ENCODE measurements at places on chromosomes 3 and 15.

DNA sequence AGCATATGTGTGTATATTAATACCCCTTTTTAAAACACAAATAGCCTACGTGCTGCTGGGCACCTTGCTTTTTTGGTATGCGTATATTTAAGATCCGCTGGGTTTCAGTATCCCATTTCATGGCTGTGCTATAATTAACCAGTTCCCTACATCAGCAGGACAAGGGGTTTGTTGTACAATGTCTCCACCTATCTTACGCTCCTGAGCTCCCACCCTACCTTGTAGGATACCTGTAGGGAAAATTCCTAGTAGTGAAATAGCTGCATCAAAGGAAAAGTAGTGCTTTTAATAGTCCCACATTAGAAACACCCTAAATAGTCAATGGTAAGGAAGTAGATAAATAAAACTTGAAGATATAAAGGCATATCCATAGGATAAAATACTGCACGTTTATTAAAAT lies 1.4 kb downstream of the MAP6D1 start:
- DNase-seq, result no peak

DNA sequence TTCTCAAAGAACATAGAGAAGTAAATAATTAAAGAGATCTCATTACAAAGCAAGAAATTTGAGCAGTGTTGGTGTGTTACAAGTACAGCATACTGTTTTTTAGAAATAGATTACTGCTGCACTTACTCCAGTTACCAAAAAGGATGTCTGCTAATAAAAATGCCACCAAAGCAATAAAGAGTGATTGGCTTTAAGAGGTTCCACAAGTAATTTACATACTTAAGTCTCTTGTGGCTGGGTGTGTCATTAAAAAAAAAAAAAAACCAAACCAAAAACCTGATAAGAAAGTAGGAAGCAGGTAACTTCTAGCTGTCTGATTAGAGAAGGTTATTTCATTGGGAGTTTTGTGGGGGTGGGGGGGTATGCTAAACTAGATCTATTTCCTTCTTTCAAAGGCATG lies 15.2 kb downstream of the RAB11A start:
- peak; percentile 70 for DNase-seq

DNA sequence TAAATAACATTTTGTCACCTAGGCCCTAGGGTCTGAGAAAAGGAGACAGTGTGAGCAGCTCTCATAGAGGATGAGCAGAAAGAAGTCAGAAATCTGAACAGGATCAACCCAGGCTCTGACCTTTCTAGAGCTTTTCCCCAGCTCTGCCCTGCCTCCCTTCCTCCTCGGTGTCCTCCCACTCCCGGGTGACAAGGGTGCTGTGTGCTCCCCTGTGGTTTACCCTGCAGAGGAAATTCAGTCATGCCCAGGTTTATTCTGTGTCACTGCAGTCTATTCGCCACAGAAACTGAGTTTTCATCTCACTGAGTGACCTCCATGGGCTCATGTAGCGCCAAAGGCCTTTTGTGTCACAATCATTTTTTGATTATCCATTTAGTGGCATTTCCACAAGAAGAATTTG lies 76.6 kb downstream of the IL12A start:
- no peak for DNase-seq

DNA sequence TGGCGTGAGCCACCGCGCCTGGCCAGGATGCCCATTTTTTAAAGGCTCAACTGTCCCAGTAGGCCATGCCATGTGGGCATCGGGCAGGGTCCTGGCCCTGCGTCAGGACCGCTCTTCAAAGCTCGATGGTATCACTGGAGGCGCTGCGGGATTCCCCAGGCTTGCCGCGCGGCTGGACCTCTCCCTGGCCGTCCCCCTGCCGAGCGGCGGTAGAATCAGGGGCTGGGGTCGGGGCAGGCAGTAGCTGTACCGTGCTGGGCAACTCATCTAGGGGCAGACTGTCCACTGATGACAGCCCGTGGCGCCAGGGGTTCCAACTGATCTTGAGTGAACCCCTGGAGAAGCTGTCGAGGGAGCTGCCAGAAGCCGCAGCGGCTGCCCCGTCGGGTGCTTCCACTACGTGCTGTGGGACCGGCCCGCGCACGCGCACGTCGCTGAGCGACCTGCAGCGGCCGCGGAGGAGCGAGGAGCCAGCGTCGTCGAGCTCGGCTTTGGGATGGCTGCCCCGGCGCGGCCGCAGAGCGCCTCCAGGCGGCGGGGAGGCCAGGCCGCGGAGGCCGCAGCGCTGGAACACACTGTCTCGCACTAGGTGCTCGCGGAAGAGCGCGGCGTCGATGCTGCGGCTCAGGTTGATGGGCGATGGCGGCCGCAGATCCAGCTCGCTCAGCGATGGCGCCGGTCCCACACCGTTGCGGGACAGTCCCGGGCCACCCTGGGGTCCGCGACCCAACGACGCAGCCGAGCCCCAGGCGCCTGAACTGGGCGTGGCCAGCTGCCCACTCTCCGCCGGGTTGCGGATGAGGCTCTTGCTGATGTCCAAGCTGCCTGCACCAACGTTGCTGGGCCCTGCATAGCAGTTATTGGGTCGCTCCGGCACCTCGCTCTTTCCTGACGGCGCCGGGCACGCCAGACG lies 5.8 kb downstream of the PRRT3 start:
- peak; percentile 79 for DNase-seq

DNA sequence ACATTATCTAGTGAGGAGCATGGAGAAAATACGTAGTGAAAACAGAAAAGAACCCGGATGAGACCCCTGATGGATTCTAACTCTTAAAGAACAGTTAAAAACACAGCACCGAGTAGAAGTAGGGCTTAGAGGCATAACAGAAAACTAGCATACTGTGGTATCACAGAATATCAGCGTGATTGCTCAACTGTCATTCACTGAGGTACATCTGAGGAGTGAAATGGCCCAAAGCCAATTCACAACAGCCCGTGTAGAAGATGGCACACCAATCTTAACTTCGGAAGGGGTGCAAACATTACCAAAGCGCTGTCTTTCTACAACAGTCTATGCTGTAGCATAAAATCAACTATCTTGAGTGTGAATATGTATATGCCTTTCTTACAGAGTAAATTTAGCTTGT lies 1.8 kb downstream of the CLASP2 start:
- DNase-seq, result no peak

All from B cell (primary cell).